ENCODE measurements at places on chromosomes 7 and 10.

DNA sequence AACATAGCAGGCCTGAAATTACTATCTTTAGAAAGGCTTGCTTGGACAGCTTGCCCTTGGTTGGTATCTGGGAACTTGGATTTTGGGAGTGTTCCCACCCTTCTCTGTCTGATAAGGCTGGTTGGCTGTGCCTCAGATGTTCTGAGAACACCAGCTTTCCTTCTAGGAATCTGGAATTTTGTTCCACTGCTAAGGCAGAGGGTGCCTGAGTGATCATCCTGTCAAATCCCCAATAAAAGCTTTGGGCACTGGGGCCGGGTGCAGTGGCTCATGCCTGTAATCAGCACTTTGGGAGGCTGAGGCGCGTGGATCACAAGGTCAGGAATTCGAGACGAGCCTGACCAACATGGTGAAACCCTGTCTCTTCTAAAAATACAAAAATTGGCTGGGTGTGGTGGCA, 5.0 kb downstream of the TRUB1 start:
- DNase-seq: no peak

DNA sequence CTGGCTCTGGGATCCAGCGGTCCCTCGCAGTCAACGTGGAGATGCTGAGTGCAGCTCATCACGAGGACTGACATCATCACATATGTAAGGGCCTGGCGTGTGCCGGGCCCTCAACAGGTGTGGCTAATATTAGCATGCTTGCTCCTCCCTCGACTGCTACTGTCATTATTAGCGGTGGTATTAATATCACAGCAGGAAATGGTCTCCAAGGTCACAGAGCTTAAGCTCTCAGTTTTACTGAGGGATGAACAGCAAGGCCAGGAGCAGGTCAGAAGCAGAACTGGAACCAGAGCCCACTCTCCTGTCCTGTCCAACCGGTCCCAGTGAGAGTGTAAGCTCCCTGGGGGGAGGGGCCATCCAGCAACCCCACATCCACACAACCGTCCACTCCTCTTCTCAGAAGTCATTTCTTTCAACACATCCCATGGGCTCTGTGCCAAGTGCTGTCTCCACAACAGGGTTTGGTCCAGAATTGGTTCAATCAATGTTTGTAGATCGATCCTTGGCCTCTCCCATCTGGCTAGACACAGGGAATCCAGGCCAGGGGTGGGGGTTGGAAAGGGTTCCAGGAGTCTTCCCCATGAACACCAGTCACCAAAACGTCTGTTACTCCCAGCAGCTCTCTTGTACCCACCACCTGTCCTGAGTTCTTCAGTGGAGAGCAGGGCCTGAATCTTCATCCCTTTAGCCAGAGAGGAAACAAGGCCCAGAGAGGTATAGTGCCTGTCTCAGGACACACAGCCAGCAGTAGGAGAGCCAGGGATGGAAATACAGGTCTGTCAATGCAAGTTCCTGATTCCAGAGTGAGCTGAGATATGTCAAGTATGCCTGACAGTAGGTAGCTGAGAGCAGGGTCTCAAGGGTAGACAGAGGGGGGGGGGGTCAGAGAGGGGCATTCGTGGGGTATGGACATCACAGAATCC, 45.3 kb upstream of the ZMIZ1 start:
- DNase-seq: no peak

- no peak for DNase-seq
These were observed 71.5 kb upstream of the FAM13C start for GRCh38 chr10:59433720-59434428.

DNA sequence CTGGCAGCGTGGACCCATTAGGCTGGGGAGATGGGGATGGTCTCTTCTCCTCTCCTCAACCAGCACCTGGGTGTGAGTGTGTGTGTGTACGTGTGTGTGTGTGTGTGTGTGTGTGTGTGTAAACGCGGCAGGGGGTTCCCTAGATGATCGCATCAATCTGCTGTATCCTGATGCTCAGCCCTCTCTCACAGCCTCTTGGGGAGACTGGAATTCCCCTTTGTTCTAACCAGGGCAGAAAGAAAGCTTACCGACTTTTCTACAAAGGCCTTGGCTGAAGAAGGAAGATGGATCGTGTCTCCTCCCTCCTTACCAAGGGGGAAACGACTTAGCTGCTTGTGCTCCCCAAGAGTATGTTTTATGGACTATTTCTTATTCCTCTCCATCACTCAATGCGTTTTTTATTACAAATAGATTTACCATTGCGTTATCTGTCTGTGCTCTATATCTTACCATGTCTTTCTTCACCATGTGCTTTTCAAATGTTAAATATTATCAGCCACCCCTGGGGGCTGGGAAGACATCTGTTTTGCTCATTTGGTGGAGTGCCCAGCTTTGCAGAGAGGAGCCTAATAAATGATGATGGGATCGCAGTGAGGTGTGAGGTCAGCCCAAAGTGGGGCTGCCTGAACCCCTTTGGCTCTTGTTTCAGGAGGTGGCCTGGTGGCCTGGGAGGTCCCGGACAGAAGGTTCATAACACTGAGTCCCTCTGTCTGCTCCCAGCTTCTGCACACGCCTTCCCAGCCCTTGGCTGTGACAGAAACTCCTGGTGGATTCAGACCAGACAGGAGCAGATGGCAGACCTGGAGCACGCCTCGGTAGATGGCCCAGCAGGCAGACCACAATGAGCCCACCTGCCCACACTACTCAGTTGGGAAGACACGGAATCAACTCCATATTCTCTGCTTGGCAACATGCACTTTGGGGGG, 262.0 kb downstream of the PRPF18 start:
- DNase-seq: no peak

GRCh38 chr10:90917238-90917967, 3.5 kb downstream of the ANKRD1 start:
- DNase-seq: no peak

DNA sequence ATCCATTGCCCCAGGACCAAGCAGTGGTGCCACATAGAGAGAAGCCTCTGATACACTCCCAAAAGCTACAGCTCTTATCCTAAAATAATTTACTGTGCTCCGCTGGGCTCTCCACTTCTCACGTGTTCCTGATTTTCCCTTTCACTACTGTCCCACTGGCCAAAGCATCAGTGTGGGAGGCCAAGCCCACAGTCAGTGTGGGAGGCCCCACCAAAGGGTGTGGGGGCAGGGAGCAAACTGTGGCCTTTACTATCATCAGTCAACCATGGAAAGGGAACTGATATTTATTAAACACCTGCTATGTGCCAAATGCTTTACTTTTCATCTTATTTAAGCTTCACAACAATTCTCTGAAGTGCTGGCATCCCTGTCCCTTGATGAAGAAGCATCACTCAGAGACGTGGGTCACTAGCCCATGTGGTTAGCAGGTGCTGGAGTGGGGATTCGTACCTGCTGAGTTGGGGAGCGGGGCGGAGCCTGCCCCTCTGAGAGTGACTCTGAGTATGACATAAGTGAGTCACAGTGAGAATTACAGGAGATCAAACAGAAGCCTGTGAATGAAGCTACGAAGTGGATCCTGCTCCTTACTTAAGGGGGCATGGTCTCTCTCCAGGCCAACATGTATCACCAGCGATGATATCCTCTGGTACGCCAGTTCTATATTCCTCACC, 50.4 kb downstream of the PYROXD2 start:
- no peak for DNase-seq

GRCh38 chr7:40804477-40805215, 669.8 kb downstream of the SUGCT start:
- DNase-seq: no peak

Measured in stimulated activated naive CD8-positive, alpha-beta T cell treated with anti-CD3 and anti-CD28 coated beads, Interleukin-15, Interleukin-2, amounts not matched to agents 100 U/mL and 50 U/mL, for 24 hours (primary cell).